ENCODE measurements at places on chromosomes 4 and X.

- no peak for DNase-seq
Measured at GRCh38 chr4:53767482-53767881, 176.2 kb upstream of the LNX1 start.

GRCh38 chr4:111802191-111802590 is 343.1 kb upstream of the FAM241A start:
- DNase-seq, result no peak

- no peak for DNase-seq
Measured at GRCh38 chr4:21806991-21807390, 141.6 kb downstream of the KCNIP4 start.

DNA sequence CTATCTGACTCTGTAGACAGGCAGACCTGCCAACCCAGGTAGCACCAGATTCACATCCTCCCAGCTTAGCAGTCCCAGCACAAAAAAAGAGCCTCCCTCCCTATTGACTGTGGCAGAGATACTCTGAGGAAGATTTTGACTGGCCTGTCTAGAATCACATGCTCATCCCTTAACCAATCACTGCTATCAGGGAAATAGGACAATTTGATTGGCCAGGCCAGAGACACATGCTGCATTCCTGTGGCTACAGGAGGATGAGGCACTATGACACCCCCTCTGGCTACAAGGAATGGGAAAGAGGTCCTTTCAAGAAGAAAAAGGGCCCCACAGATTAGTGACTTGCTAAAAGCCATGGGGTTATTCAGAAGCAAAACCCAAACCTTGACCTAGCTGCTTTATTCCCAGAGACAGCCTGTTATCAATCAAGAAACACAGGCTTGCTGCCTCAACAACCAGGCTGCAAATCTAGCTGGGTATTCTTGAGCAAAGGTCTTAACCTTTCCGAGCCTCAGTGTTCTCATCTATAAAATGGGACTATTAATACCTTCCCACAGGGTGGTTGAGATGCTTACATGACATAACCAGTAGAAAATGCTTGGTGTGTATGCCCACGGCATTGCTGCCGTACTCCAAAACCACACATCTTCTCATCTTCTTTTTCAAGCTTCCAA is 147.6 kb downstream of the BCOR start:
- no peak for DNase-seq

DNA sequence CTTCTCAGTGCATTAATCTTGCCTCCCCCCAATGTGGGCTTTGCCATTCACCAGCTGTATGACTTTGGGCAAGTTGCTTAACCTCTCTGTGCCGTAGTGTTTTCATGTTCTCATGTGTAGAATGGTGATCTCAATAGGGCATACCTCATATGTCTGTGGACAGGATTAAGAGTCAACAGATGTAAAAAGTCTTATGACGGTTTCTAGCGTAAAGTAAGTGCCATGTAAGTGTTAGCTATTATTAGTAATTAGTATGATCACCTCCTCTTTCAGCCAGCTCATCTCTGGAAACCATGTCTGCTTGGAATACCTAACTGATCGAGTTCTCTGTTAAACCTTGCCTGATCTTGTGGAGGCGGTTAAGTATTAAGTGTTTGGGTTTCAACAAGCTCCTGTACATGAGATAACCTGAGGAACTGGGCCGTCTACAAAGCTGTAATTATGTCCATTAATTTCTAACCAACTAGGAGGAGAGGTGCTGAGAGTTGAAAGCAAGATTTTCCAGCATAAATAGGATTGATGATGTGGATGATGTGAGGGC is 66.3 kb downstream of the TSC22D3 start:
- no peak for DNase-seq

DNA sequence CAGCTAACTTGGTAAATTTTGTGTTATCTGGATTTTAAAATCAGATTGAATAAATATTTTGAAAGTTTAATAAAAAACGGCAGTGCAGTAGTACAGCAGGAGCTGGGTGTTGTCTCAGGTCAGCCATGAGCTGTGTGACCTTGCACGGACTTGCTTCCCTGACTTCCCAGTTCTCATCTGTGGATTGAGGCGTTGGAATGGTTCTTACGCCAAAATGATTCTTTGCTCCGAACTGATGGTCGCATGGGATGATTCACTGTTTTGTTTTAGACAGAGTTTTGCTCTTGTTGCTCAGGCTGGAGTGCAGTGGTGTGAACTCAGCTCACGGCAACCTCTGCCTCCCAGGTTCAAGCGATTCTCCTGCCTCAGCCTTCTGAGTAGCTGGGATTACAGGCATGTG is 45.0 kb downstream of the RGS12 start:
- no peak for DNase-seq

GRCh38 chr4:75063433-75063832 is 130.5 kb downstream of the PARM1 start:
- DNase-seq, result no peak

DNA sequence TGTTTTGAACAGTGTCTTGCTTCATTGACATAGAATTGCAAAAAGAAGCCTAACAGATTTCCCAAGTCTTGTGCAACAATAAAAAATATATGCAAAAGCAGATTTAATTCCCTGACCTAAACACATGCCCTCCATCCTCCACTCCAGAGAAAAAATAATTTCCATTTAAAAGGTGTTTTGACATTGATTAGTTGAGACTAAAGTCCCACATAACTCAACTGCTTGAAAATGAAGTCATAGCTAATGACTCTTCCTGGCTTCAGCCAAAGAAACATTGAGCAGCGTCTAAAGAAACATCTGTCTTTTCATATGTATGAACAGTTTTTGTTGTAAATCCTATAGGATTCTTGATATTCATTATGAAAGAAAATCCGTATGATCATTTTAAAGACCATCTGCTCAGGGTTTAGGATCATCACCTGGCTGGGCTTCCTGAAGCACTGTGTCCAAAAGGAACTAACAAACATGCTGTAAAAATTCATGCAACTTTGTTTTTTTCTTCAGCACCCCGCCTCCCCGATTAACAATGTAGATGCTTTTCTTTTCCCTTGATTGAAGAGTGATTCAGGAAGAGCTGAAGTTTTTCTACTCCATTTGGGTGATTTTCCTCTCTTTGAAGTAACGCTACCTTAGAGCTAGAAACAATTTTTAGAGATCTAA is 273.4 kb downstream of the HS3ST1 start:
- no peak for DNase-seq

- no peak for DNase-seq
Measured at GRCh38 chr4:185677637-185678314, 134.2 kb downstream of the SORBS2 start.

GRCh38 chr4:150971901-150972300 is 43.2 kb downstream of the LRBA start:
- no peak for DNase-seq

- DNase-seq, result no peak
Measured at GRCh38 chrX:35726176-35726575, 72.0 kb upstream of the MAGEB16 start.

DNA sequence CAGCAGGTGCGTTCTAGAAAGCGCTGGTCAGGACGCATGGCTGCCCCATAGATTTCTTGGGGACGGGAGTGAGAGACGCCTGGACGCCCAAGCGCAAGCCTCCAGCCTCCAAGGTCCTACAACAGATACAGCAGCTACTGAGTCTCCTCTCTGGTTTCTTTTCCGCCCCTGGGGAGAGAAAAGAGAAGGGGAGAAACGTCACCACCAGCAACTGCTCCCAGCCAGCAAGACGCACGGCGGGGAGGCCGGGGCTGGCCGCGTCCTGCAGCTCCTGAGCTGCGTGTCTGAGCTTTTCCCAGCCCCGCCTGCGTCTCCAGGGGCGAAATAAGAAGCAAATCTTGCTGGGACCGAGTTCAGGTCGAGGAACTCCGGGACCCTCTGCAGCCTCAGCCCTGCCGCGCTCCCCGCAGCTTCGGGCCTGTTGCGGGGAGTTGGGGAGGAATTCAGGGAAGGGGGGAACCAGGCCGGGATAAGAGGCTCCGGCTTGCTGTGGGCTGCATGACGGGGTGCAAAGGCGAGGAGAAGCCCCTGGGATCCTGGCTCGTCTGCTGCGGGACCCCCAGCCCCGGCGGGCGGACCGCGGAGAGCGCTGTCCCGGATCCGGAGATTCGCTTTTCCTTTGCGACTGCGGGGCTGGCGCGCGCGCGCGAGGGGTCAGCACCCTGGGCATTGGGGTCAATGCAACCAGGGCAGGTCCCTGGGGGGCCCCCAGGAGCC is 6.8 kb upstream of the SHOX start:
- peak; percentile 84 for DNase-seq

- no peak for DNase-seq
Measured at GRCh38 chrX:107682256-107682655, 53.9 kb downstream of the PRPS1 start.

DNA sequence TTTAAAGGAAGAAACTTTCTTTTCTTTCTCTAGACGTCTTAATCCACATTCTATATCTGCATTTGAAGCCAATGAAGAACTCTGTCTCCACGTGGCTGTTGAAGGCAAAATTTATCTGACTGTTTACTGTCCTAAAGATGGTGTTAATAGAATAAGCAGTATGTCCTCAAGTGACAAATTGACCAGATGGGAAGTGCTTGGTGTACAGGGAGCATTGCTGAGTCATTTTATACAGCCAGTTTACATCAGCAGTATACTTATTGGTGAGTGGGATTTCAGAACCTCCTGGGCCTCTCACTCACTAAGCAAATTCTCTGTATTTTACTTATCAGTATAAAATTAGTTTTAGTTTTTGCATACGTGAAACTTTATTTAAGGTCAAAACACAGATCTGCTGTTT is 33.7 kb downstream of the ADAD1 start:
- DNase-seq, result no peak

DNA sequence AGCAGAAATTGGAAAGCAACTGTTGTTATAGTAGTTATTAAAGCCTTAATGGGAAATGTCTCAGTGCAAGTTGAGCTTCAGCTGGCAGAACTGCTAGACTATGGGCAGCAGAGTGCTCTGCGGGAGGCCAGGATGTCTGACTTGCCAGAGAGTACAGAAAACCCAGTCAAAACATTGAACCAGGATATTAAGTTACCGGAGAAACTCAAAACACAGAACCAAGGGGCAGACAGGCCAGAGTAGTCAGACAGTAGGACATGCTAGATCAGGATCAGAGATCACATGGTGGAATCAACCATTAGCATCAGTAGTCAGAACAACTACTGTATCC is 72.9 kb upstream of the TNIP3 start:
- no peak for DNase-seq

DNA sequence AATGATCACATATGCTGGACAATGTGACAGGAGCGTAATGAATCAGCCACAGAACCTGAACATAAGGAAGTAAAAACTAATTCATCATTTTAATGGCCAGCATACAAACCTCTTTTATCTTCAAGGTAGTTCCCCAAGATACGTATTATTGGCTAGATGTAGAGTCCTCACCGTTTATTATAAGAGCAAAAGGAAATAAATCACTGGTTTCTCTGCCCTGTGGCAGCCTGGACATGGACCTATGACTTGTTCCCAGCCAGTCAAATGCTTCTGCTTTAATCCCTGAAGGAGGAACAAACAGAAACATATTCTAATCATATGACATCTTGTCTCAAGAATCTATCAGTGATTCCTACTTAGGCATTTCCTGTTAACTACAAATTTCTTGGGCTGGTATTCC is 86.8 kb upstream of the FAM241A start:
- DNase-seq, result no peak
